ENCODE measurements at places on chromosomes 5 and 9. TPM values are rescaled to one million over a fixed set of nuclear protein-coding genes. Genes with fewer than 3 reads are reported as not detected.
A peak's percentile ranks its signal among the peaks of the same experiment; 100 is the strongest.

GPR150 gene
- total RNA-seq = 0.34 TPM

CCL21 gene
- total RNA-seq = 67.3 TPM

DNA sequence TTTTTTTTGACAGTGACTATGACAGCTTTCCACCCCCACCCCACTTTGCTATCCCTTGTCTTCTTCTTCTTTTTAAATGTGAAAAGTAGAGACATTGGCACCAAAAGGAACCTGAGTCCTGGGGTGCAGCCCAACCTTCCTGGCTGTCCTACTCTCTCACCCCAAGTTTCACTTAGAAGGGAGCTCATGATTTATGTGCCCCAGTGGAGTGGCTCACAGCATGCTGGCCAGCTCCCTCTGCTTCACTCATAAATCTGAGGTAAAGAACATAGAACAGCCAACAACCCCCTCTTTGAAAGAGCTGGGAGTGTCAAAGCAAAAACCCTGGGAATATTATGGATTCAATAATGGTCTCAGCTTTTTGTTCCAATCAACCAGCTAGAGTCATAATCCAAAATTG is 196.3 kb upstream of the DAPK1 start:
- H3K36me3 ChIP-seq = no peaks in the 10 kb centered on the region
- DNase-seq = no peak
- H3K4me3 ChIP-seq = no peak overlapping the region
- H3K27ac ChIP-seq = no peak overlapping the region
- H3K27me3 ChIP-seq = no peaks in the 10 kb centered on the region
- peaks cover 2% of the 10 kb centered on the region for H3K4me1 ChIP-seq

- no peaks in the 10 kb centered on the region for H3K27me3 ChIP-seq
- no peak overlapping the region for H3K4me3 ChIP-seq
- peak; percentile 64 for DNase-seq
- H3K4me1 ChIP-seq = peaks cover 59% of the 10 kb centered on the region
- no peak overlapping the region for H3K27ac ChIP-seq
Observed at GRCh38 chr9:16626577-16627130, 243.8 kb downstream of the BNC2 start.
